Peyer's patch (tissue), 4 donors: ENCODE measurements at places on chromosomes 5 and 9.

- no peaks in the 10 kb centered on the region for H3K27me3 ChIP-seq
- H3K4me3 ChIP-seq, result peak overlapping the region; percentile 95
- no peaks in the 10 kb centered on the region for H3K36me3 ChIP-seq
- H3K4me1 ChIP-seq, result peaks cover 2% of the 10 kb centered on the region
These were observed 529 bp downstream of the UBAC1 start for GRCh38 chr9:135960411-135961276.

- H3K27ac ChIP-seq, result peak overlapping the region; percentile 74
- peaks cover 6% of the 10 kb centered on the region for H3K4me1 ChIP-seq
- no peaks in the 10 kb centered on the region for H3K36me3 ChIP-seq
- H3K27me3 ChIP-seq, result no peaks in the 10 kb centered on the region
These were observed 1.1 kb downstream of the RUSC2 start for GRCh38 chr9:35490910-35491465.

- H3K27me3 ChIP-seq, result no peaks in the 10 kb centered on the region
- DNase-seq, result no peak
- no peaks in the 10 kb centered on the region for H3K4me1 ChIP-seq
These were observed 26.5 kb downstream of the SARDH start for GRCh38 chr9:133711428-133712220.

DNA sequence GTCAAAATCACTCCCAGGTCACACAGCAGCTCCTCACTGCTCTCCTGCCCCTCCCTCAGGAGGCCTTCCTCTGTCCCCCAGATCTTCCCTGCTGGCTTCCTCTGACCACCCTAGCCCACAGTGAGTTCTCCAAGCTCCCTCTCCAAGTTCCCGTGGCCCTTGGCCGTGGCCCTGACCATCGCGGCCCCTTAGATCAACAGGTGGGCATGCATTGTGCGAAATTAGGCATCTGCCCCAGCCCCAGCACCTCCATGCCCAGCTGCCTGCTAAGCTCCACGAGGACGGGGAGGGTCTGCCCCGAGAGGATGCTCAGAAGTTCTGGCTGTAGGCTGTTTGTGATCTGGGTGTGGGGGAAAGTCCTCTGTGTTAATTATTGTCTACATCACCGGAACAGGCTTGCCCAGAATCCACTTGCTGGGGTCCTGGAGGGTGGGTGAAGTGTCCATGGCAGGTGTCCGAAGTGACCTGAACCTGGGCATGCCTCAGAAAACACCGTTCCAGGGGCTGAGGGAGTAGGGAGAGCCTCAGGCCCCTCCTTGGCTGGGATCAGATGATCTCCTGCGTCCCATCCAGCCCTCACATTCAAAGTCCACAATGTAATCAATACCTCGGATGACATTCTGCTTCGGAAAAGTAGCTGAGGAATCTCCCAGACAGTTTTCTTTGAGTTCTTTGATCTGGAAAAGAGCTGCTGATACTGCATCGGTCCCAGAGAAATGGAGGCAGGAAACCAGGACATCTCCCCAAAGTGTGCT is 194.8 kb downstream of the PAX5 start:
- no peaks in the 10 kb centered on the region for H3K36me3 ChIP-seq
- DNase-seq, result no peak
- H3K27ac ChIP-seq, result no peak overlapping the region
- H3K4me3 ChIP-seq, result no peak overlapping the region
- H3K27me3 ChIP-seq, result no peaks in the 10 kb centered on the region

- H3K36me3 ChIP-seq, result no peaks in the 10 kb centered on the region
- H3K27ac ChIP-seq, result no peak overlapping the region
- H3K4me1 ChIP-seq, result no peaks in the 10 kb centered on the region
- no peak for DNase-seq
These were observed 32.1 kb downstream of the PDGFRB start for GRCh38 chr5:150123542-150123941.

GRCh38 chr5:37842048-37842447 is 2.2 kb upstream of the GDNF start:
- no peaks in the 10 kb centered on the region for H3K36me3 ChIP-seq
- H3K27me3 ChIP-seq, result peaks cover 25% of the 10 kb centered on the region
- H3K27ac ChIP-seq, result no peak overlapping the region
- H3K4me1 ChIP-seq, result peaks cover 2% of the 10 kb centered on the region
- DNase-seq, result no peak
- no peak overlapping the region for H3K4me3 ChIP-seq

DNA sequence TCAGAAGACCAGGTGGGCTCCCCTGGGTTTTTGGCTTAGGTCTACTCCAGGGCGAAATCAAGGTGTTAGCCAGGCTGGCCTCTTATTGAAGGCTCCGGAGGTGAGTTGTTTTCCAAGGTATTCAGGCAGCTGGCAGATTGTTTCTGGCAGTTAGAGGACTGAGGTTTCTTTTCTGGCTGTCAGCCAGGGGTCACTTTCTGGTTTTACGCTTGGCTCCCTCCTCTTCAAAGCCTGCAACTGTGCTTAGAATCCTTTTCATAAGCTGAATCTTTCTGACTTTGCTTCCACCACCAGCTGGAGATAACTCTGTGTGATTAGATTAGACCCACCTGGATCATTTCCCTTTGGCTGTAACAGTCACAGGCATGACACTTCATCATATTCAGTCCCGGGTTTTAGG is 24.6 kb downstream of the RFK start:
- H3K27ac ChIP-seq, result no peak overlapping the region
- H3K27me3 ChIP-seq, result no peaks in the 10 kb centered on the region
- no peak overlapping the region for H3K4me3 ChIP-seq
- no peaks in the 10 kb centered on the region for H3K4me1 ChIP-seq
